A549 treated with AZD2906 at 1 μM for 4 hours (cell line): ENCODE measurements at places on chromosomes 2 and 18. TPM values are rescaled to one million over a fixed set of nuclear protein-coding genes. Genes with fewer than 3 reads are reported as not detected.

ARL4C gene
- 36.5 to 45.7 TPM (median 39.1 TPM) in 5 replicates for total RNA-seq

L3MBTL4 gene
- total RNA-seq, result 0.02 to 0.05 TPM in 2 of 5 replicates, not detected in the others

MRPS9 gene
- total RNA-seq, result 28.2 to 33.8 TPM (median 28.6 TPM) in 5 replicates

EN1 gene
- total RNA-seq, result 0.63 to 0.99 TPM (median 0.92 TPM) in 5 replicates

LAMA1 gene
- total RNA-seq, result 0.06 to 0.16 TPM (median 0.09 TPM) in 5 replicates

ZNF521 gene
- not detected in 5 replicates for total RNA-seq

LNPK gene
- total RNA-seq, result 10.8 to 15.0 TPM (median 12.9 TPM) in 5 replicates
